ENCODE measurements at places on chromosomes 3 and 15.

GRCh38 chr3:41164777-41165176 is 34.5 kb upstream of the CTNNB1 start:
- DNase-seq = no peak

GRCh38 chr3:183954875-183955274 is 62.8 kb downstream of the ABCC5 start:
- no peak for DNase-seq

DNA sequence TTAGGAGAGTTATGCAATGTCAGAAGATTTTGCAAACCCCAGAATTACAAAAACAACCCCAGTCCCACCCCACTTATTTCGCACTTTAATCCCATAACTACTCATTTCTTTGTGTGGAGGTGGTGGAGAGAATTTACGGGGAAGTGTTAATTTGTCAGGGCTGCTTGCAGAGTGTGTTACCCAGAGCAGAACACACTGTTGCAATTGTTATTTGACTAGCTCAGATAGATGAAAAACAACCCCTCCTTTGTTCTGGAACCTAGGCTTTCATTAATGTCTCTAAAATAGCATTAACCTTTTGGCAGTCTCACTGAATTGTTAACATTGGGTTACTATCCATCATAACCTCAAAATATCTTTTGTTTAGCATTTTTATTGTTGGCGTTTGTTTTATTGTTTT is 55.8 kb upstream of the MINAR1 start:
- DNase-seq = no peak

DNA sequence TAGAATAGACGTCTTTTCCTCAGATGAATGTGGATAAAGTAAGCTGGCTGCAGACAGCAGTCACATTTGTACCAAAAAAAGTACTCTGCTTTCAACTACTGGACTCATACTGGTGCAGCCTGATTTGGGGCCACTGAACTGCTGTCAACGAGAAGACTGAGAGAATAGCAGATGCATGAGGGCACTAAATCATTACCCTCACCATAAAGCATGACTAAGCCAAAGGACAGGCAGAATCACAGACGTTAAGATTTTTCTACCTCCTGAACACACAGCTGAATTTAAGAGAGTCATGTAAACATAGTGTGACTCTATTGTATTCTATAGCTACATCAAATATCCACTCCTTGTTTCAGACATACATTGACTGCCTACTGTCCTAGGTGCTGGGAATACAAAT is 67.8 kb upstream of the CDAN1 start:
- DNase-seq = no peak

DNA sequence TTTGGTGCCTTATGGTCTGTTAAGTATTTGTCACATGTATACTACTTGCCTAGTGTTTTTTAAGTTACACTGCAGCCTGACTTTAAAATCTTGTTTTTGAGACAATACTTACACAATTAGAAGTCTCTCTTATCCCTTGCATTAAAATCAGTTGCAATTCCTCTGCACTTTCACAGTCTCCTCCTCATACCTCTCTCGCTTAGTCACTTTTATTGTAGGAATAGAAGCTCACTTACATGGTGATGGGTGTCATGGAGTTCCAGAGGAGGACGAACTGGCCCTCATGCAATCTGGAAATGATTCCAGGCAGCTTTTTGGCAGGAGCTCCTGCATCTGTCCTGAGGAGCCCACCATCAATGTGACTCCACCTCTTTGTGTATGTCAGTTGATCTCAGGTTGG is 238.4 kb upstream of the TBC1D5 start:
- DNase-seq = peak; percentile 10

DNA sequence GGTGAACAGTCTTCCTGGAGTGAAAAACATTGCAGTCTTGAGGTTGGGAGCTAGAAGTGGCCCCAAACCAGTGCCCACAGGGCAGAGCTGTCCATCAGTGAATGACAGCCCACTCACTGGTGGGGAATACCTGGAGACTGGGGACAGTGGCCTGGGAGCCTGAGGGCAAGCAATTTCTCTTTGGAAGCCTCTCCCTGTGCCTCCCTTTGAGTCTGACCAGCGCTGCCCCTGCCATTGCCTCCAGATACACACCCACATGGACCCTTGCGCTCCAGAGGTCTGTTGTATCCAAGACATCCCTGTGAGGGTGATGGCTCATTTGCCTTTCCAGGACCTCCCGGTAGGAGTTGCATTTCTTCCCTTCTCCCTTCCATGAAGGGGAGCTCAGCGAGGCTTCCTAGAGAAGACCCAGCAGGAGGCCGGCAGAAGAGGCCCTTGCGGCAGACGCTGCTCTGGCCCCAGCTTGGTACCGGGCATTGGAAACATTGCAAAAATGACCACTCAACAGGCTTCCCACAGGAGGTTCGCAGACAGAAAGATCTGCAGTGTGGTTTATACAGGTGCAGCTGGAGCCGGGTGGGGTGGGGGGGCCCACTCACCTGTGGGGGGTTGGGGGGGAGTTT is 38.5 kb downstream of the KLF13 start:
- DNase-seq = no peak

GRCh38 chr15:49817100-49817499 is 196.3 kb downstream of the DTWD1 start:
- no peak for DNase-seq

DNA sequence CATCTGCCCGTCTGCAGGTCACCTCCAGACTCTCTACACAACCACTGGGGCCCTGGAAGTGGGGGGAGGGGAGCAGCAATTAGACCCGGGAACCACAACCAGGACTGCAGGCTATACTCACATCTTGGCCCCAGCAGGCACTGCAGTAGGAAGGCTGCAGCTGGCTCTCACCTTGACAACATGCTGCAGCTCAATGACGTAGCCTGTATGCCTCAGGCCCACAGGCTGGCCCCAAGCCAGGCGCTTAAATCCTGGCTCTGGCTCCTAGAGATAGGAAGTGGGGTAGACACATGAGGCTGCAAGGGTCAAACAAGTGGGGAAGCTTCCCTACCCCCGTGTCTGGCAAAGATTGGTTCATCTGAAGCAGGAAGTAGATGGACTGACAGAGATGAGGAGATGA is 4.6 kb upstream of the QRICH1 start:
- DNase-seq = no peak

- DNase-seq = peak; percentile 78
These were observed 708 bp upstream of the GCHFR start for GRCh38 chr15:40762919-40763800.

DNA sequence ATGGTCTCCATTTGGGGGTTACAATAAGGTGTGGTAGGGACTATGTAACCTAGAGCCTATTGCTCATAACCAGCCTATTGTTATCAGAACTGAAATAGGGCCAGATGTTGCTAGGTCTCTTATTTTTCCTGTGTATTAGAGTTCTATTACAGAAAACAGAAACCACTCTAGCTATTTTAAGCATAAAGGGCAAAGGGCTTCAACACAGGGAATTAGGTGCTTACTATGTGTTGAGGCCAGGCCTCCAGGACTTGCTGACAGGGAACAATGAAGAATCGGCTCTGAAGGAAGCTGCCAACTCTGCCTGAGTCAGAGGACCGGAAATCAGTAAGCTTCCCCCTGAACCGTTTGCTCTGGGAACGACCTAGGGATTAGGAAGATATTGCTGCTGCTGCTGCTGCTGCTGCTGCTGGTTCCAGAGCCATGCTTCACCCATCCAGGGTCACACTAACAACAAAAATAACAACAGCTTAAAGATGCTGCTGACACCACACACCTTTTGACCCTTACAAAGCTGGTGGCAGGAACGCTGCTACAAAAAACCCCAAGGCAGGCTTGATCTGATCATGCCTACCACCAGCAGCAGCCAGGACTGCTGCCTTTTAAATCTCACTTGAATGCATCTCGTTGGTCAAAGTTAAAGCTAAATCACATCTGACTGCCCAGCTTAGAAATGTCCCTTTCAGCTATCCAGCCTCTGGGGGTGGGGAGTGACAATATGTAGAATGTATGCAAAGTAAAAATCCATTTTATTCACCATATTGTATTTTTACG is 276.9 kb upstream of the IL12A start:
- DNase-seq = peak; percentile 87

DNA sequence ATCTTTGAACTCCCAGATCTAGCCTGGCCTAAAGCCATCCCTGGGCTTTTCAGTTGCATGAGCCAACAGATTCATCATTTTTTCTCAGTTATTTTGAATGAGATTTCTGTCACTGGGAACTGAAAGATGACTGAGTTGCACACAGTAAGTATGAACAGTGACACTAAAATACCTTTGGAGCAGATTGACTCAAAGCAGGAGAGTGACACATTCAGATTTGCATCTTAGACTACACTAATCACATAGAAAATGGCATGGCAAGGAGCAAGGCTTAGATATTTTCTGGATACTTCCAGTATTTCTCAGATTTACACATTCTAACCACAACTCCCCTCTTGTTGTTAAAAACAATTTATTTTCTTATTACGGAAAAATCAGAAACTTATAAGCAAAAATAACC is 32.8 kb downstream of the SEC62 start:
- no peak for DNase-seq

DNA sequence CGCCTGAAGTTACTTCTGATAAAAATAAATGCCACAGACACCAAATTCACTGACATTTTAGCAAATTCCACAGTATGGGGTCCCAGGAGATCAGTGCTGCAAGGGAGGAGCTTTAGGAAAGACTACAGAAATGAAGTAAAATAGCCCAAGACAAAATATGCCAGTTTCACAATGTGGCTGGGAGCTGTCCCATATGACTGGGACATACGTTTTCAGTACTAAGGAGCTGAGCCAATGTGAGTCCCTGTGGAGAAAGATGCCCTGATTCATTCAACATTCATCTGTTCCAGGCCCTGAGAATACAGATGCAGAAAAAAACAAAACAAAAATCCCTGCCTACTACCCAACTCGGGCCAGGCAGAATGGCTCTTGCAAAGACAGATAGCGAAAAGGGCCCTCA is 63.4 kb upstream of the FAM174B start:
- DNase-seq = peak; percentile 35

- peak; percentile 87 for DNase-seq
These were observed 912.7 kb downstream of the TUSC7 start for GRCh38 chr3:117622171-117622841.

DNA sequence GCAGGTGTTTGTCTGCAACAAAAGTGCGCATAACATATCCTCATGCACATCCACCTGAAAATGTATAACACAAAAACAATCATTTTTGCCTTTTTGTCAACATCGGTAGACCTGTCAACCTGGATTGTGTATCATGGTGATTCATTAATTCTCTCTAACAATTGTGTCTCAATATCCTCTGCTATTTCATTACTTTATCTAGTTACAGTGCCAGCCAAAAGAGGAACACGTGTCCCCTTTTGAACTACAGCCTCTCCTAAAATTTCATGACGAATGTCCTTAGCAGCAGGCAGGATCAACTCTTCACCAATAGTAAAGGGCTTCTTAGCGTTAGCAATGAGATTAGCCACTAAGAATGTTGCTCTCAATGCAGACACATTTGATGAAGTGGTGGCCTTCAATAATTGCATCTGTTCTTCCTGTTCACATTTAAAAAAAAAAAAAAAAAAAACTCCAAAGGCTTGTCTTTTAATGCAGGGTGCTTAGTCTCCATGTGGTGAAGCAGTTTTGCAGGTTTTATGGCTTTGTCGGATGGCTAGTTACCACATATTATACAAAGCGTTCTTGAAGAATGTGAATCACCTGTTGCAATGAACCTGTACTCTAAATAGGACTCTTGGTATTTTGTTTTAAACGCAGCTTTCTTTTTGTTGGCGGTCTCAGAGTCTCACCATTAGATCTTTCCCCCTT is 45.7 kb upstream of the MCTP2 start:
- DNase-seq = no peak

DNA sequence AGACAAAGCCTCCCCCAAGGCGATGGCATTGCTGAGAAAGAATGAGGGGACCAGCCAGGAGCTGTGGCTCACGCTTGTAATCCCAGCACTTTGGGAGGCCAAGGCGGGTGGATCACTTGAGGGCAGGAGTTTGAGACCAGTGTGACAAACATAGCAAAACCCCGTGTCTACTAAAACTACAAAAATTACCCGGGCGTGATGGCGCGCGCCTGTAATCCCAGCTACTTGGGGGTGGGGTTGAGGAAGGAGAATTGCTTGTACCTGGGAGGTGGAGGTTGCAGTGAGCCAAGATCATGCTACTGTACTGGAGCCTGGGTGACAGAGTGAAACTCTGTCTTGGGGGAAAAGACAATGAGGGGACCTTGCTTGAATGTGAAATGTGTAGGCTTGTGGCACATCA is 402.4 kb upstream of the C2CD4B start:
- DNase-seq = no peak

DNA sequence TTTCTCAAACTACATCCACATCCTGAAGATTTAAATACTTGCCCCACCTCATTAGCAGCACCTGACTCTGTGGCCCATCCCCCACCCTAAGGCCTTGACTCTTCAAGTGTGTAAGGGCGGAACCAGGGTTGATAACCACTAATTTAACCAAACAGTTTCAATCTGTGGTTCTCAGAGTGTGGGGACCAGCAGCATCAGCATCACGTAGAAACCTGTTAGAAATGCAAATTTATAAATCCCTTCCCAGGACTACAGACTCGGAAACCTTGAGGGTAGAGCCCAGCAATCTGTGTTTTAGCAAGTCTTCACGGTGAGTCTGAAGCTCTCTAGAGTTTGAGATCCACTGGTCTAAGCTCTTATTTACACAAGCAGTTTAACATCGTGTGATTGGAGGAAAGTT is 12.4 kb downstream of the GNB4 start:
- DNase-seq = no peak

DNA sequence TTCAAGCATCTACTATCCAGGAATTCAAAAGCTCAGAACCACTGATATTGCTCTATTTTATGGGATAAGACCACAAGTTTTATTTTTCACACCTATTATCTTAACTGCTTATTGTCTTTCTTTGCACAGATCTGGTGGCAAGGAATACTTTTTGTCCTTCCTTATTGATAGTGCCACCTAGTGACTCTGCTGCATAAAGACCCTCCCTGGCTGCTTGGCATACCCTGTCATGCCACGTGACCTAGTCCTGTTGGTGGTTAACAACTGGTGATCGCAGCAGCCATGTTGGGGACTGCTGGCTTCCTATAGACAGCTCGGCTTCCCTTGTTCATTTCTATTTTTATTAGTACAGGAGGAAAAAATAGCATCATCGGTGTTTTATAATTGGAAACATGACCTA is 236.3 kb downstream of the MEX3B start:
- DNase-seq = peak; percentile 37

DNA sequence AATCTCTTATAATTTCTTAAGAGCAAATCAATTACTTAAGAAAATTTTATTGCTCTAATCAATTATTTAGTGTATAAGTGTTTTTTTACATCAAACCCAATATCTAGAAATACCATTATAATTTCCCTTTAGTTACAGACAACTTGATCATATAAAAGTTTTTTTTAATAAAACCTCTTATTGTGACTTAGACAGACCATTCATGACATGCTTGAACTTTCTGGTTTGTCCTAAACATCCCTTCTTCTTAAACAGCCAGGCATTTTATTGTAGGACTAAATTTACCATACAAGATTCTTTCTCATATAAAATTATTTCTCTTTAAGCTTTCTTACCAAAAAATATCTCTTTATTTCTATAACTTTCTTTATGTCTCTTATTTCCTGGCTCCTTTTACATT is 164.5 kb downstream of the SUCNR1 start:
- DNase-seq = no peak

DNA sequence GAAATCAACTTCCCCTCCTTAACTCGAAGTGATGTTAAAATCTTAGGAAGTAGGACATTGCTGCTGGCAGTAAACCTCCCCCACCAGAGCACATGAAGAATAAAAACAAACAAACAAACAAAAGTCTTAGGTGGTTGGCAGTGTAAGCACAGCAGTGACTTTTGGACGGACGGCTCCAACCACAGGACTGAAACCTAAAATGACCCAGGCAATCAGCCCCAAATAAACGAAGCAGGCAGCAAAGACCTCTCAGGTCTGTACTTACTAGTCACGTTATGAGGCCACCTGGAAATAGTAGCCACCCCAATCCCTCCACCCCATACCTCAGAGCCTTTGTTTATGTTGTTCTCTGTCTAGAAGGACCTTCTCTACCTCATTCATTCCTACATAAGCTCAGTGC is 33.5 kb upstream of the HES1 start:
- DNase-seq = no peak

Data from fibroblast of skin of back (primary cell).